Subcutaneous preadipocyte (primary cell): ENCODE measurements at places on chromosomes 7 and 10. TPM values are rescaled to one million over a fixed set of nuclear protein-coding genes. Genes with fewer than 3 reads are reported as not detected.

ICA1 gene
- 0.39 and 0.73 TPM in 2 replicates for total RNA-seq

TRIL gene
- 0.20 and 0.73 TPM in 2 replicates for total RNA-seq

BTBD16 gene
- not detected in 2 replicates for total RNA-seq

TMEM176B gene
- 16.9 TPM in 1 of 2 replicates, not detected in the other for total RNA-seq

SFR1 gene
- 8.8 and 15.2 TPM in 2 replicates for total RNA-seq

CYP3A7 gene
- total RNA-seq: not detected in 2 replicates

RBM33 gene
- 20.2 and 26.4 TPM in 2 replicates for total RNA-seq

FAM13C gene
- 0.20 TPM in 1 of 2 replicates, not detected in the other for total RNA-seq

TFR2 gene
- total RNA-seq: under 0.01 and 0.20 TPM in 2 replicates

CPA2 gene
- not detected in 2 replicates for total RNA-seq

GRM8 gene
- not detected in 2 replicates for total RNA-seq

ST7 gene
- 15.8 and 21.1 TPM in 2 replicates for total RNA-seq

ADRB1 gene
- not detected in 2 replicates for total RNA-seq

ACTL6B gene
- not detected in 2 replicates for total RNA-seq

STEAP1 gene
- total RNA-seq: 83.1 and 152 TPM in 2 replicates

HOXA3 gene
- total RNA-seq: 3.7 and 6.1 TPM in 2 replicates

PRTFDC1 gene
- total RNA-seq: 7.0 and 8.8 TPM in 2 replicates

HMX2 gene
- total RNA-seq: not detected in 2 replicates

KBTBD2 gene
- 25.0 and 34.4 TPM in 2 replicates for total RNA-seq

CPED1 gene
- total RNA-seq: 29.0 and 47.9 TPM in 2 replicates

GSTO2 gene
- 0.73 and 0.98 TPM in 2 replicates for total RNA-seq

UBE2D4 gene
- total RNA-seq: 9.4 and 9.6 TPM in 2 replicates

ZNF804B gene
- total RNA-seq: not detected in 2 replicates

ZNF777 gene
- total RNA-seq: 7.7 and 9.8 TPM in 2 replicates

TAS2R41 gene
- not detected in 2 replicates for total RNA-seq

DNAJC1 gene
- total RNA-seq: 27.6 and 41.6 TPM in 2 replicates

GIMAP1 gene
- total RNA-seq: not detected in 2 replicates

AKR1C4 gene
- total RNA-seq: not detected in 2 replicates

TMEM130 gene
- total RNA-seq: not detected in 2 replicates

UMAD1 gene
- 8.6 and 8.8 TPM in 2 replicates for total RNA-seq

GLRX3 gene
- total RNA-seq: 86.0 and 88.8 TPM in 2 replicates

OSBPL3 gene
- total RNA-seq: 20.6 and 36.8 TPM in 2 replicates

PARP12 gene
- 20.6 and 20.9 TPM in 2 replicates for total RNA-seq

PTF1A gene
- not detected in 2 replicates for total RNA-seq

HOXA7 gene
- 2.2 and 2.7 TPM in 2 replicates for total RNA-seq

PAOX gene
- 4.1 and 4.8 TPM in 2 replicates for total RNA-seq

IFRD1 gene
- total RNA-seq: 29.0 and 41.6 TPM in 2 replicates

TLX1 gene
- not detected in 2 replicates for total RNA-seq

CAV2 gene
- 91.5 and 105 TPM in 2 replicates for total RNA-seq

KIAA1549 gene
- total RNA-seq: 0.37 and 1.2 TPM in 2 replicates

DCLRE1A gene
- 4.0 and 7.0 TPM in 2 replicates for total RNA-seq

OR13A1 gene
- total RNA-seq: not detected in 2 replicates

FAM53B gene
- total RNA-seq: 15.8 and 21.1 TPM in 2 replicates

SLC25A40 gene
- total RNA-seq: 7.3 and 10.4 TPM in 2 replicates

ANXA8L1 gene
- total RNA-seq: not detected in 2 replicates

GPNMB gene
- 102 and 202 TPM in 2 replicates for total RNA-seq

ANXA11 gene
- total RNA-seq: 122 and 135 TPM in 2 replicates

ANKRD30A gene
- total RNA-seq: not detected in 2 replicates

RNF32 gene
- total RNA-seq: 0.59 and 1.5 TPM in 2 replicates

HDAC9 gene
- total RNA-seq: 2.9 and 4.3 TPM in 2 replicates

RNF133 gene
- 0.37 and 0.78 TPM in 2 replicates for total RNA-seq

OR2A42 gene
- 0.37 TPM in 1 of 2 replicates, not detected in the other for total RNA-seq

SLC39A12 gene
- total RNA-seq: not detected in 2 replicates

ST8SIA6 gene
- not detected in 2 replicates for total RNA-seq

TEX47 gene
- not detected in 2 replicates for total RNA-seq

CLDN15 gene
- total RNA-seq: 3.3 and 5.9 TPM in 2 replicates

AASS gene
- 23.9 and 33.2 TPM in 2 replicates for total RNA-seq

C10orf67 gene
- total RNA-seq: under 0.01 TPM in 1 of 2 replicates, not detected in the other
